ENCODE measurements at places on chromosomes 2 and 18.

GRCh38 chr2:150125708-150126107, 361.8 kb downstream of the RND3 start:
- no peak for DNase-seq

- peak; percentile 67 for DNase-seq
Measured at GRCh38 chr2:207530160-207531031, 634 bp downstream of the CREB1 start.

- DNase-seq = peak; percentile 7
Measured at GRCh38 chr18:50287028-50287440, 458 bp downstream of the CXXC1 start.

- DNase-seq = peak; percentile 4
Measured at GRCh38 chr2:66470199-66470598, 35.3 kb downstream of the MEIS1 start.

DNA sequence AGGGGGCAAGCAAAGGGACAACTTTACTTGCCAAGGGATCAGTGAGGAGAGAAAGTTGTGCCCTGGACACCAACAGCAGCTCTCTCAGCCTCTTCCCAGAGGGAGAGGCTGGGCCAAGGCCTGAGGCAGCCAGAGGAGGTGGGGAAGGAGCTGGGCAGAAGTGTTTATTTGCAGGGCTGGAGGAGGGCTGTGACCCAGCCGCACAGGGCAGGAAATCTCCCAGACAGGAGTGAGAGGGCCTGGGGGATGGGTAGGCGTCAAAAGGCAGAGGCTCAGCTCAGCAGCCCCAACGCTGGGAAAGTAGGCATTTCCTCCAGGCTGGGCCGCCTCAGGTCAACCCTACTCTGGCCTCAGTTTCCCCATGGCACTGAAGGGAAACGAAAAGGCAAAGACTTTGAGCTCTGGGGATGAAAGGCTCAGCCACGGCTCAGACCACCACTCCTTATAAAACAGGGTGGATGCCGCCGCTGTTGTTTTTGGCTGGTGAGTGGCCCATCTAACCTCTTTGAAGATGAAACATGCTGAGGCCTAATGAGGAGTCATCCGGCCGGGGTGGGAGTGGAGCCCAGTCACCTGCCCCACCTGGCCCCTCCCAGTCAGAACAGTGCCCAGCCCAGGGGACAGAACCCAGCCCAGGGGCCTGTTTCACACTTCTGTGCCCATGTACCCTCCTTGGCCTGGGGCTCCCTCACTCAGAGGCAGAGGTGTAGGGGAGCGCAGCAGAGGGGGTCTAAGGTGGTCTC, 21.9 kb upstream of the SEMA4C start:
- DNase-seq = no peak

DNA sequence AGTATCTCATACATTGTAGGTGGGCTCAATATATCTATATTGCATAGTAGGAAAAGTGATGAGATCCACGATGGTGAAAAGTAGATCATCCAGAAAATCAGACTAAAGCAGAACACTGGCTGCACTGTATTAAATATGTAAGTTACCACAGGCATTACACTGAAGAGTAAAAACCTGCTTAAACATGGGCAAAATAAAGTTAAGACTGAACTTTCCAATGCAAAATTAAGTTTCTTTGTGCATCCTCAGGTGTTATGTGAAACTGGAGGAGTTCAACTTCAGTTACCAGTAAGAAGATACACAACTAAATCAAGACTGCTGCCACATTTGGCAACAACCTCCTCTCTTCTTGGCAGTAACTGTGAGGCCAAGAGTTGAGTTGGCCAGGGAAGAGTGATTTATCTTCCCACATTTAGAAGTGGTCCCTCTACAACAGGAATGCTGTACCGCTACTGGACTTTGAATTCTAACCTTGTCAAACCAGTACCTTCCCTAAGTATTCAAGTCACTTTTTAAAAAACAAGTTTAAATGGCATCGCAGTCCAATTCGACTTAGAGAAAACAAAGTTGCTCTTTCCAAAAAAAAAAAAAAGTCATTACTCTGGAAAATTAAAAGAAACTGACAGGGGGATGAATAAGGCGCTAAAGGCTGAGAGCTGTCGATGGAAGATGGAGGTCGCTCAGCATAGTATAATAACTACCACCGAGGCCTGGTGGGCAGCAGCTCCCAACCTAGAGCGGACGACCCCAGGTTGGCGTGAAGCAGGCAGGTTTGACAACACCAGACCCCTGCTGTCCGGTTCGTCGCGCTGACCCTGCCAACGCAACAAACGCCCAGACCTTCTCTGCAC, 1.1 kb downstream of the MAP4K3 start:
- no peak for DNase-seq

DNA sequence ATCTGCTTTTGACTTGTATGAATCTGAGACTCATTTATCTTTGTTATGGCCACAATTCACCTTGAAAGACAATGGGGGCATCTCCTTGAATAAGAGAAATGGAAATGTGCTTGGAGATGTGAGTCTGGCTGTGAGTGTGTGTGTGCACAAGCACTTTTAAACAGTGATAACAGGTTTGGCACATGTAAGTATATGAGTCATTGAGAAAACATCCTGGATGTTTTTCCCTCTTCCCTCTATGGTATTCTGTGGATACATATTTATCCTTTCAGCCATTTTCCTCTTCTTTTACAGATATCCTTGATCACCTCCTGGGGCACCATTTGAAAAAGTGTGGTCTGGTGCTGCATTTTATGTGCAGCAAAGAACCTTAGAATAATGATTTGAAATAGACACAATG, 317.3 kb upstream of the THUMPD2 start:
- no peak for DNase-seq

DNA sequence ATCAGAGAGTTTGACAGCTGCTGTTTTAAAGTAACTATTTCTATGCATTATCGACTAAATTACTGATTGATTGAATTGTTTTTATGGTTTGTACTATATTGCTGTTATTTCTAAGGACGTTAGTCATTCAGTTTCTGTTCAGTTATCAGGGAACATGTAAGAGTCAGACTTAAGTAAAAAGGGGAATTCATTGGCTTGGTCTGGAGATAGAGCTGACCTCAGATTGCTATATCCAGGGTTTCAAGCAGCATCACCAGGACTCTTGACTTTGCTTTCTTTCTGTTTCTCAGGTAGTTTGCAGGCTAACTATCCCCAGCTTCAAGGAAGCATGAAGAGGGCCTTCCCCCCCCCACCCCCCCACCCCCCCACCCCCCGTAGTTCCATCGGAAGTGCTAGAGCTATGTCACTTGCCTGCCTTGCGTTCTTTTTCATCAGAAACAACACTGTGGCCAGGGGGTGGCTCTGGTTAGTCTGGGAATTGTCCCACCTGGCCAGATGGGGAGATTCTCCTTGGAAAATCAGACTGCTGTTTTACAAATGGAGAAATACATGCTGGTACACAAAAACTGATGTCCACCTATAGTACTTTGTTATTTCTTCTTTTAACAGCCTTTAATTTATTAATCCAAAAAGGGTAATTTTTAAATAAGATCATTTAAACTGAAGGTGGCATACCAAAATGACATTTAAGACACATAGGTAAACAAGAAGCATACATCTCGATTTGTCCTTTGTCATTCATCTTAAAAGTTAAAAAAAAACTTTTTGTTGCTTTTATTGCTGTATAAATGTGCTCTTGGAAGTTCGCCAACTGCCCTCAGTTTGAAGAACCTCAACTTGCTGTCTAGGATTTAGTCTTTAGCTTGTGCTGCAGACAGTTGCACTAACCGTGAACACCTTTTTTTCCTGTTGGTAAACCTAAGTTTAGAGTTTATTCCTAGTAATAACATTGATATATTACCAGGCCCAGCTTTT, 9.4 kb downstream of the SMAD4 start:
- DNase-seq = no peak

GRCh38 chr2:207341804-207342203, 176.1 kb upstream of the KLF7 start:
- DNase-seq = no peak

DNA sequence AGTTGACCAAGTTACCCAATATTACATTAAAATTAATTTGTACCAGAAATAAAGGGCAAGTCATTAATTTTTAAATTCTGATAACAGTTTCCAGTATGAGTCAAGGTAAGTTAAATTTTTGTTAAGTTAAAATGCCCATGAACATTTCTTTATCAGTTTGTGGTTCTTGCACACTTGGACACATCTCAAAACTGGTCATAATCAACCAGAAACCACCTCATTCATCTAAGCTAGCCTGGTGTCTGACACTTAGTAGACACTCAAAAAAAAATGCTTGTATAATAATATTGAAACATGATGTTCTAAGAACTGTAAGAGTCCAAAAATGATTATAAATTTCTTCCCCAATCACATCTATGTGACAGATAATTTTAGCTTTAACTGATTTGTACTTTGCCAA, 62.4 kb downstream of the SATB2 start:
- no peak for DNase-seq

GRCh38 chr2:30666266-30666874, 140.9 kb downstream of the CAPN13 start:
- DNase-seq = no peak

GRCh38 chr2:208311954-208312353, 45.9 kb downstream of the PIKFYVE start:
- DNase-seq = no peak

- no peak for DNase-seq
Measured at GRCh38 chr2:165056564-165056963, 101.2 kb upstream of the SLC38A11 start.

DNA sequence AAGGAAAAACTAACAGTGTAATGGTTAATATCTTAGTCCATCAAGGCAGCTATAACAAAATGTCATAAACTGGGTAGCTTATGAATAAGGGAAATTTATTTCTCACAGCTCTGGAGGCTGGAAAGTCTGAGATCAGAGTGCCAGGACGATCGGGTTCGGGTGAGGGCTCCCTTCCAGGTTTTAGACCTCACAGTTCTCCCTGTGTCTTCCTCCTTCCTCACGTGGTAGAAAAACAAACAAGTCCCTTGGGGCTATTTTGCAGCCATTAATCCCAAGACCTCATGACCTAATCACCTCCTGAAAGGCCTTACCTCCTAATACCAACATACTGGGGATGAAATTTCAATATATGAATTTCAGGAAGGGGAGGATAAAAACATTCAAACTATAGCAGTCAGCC, 455.9 kb downstream of the CNTNAP5 start:
- no peak for DNase-seq

DNA sequence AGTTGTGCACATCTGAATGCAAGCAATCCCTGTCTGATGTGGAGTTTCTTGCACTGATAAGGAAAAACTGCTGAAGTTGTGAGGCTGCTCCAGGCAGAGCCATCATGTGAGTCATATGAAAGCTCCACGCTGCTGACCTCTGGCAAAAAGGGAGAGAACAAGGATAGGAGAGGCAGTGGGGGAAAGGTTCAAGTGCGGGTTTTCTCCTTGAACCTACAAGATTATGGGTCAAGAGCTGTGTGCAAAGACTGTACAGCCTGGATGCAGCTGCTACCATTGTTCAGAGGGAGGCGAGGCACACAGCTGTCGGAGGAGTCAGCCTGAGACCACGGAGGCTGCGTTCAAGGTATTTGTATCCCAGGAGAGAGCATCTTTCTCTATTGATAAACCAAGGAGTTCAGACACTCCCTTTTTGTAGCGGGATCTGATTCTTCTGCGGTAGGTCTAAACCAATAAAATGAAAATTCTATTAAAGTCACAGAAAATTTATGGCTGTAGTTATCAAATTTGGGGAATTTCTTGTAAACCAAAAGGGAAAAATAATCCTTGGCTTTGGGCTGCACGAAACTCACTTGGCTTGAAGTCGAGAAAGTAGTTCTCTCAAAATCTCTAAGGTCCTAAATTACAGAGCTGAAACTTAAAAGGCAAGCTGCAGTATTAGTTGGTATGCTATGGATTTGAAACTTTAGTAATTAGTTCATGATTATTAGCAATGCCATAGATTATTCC, at the start of gene CDK15:
Gene CDK15, plus strand, starts transcription at position 96 of the 729 bp plus-strand sequence. Its CDS starts 128 bp downstream, at position 224.
- DNase-seq = no peak

- no peak for DNase-seq
Measured at GRCh38 chr2:232888099-232888836, 18.2 kb downstream of the SNORC start.

- no peak for DNase-seq
Measured at GRCh38 chr18:10522574-10522973, 3.3 kb upstream of the NAPG start.

GRCh38 chr2:196259507-196260481, 88.4 kb upstream of the STK17B start:
- DNase-seq = no peak

GRCh38 chr18:79764131-79764530, 33.6 kb upstream of the KCNG2 start:
- no peak for DNase-seq

GRCh38 chr2:19775838-19776237, 125.9 kb downstream of the TTC32 start:
- no peak for DNase-seq

- DNase-seq = no peak
Measured at GRCh38 chr18:74242438-74243096, 49.2 kb downstream of the CYB5A start.

- DNase-seq = no peak
Measured at GRCh38 chr18:73711256-73711655, 436.4 kb downstream of the FBXO15 start.

GRCh38 chr2:28704621-28705020, 47.0 kb upstream of the PPP1CB start:
- no peak for DNase-seq

- no peak for DNase-seq
Measured at GRCh38 chr2:23616630-23617029, 231.7 kb downstream of the KLHL29 start.

- no peak for DNase-seq
Measured at GRCh38 chr2:105517814-105518705, 119.2 kb upstream of the FHL2 start.

- DNase-seq = no peak
Measured at GRCh38 chr2:104939570-104940217, 85.8 kb downstream of the POU3F3 start.

DNA sequence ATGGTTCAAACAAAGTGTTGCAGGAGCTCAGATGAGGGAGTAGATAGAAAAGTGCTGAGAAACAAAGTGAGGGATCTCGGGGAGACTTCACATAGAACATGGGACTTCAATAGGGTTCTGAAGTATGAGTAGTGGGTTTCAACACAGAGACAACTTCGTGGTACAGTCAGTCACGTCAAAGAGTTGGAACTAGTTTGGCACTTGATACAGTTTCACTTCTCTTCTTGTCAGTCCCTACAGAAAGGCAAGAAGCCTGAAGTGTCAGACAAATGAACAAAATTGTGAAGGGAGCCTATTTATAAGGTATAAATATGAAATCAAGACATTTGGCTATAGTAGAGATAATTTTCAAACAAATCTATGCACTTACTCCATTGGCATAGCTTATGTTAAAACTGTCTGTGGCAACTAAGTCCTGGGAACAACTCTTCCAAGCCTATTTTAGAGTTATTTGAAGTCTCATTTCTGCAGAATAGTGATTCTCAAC, 338.0 kb downstream of the TDRD15 start:
- DNase-seq = no peak

GRCh38 chr2:165462443-165462842, 7.1 kb upstream of the CSRNP3 start:
- no peak for DNase-seq
